Peyer's patch (tissue), 4 donors: ENCODE measurements at places on chromosomes 11 and 22. TPM values are rescaled to one million over a fixed set of nuclear protein-coding genes. Genes with fewer than 3 reads are reported as not detected.

DNA sequence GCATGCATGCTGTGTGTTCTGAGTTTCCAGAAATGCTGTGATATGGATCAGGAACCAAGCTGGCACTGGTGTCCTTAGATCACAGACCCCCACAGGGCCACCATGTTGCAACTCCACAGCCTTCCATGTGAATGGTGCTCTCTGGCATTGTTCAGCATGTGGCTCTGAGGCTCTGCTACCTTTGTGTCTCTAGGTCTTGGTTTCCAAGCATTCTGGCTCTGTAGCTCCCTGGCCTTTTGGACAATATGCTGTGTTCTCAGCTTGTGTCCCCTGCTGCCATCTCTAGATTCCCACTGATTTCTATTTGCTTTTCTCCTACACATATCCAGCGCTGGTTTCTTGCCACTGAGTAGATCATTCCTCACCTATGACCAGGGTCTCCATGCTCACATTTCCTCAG lies 3.9 kb downstream of the SPTBN2 start:
- DNase-seq: no peak

DNA sequence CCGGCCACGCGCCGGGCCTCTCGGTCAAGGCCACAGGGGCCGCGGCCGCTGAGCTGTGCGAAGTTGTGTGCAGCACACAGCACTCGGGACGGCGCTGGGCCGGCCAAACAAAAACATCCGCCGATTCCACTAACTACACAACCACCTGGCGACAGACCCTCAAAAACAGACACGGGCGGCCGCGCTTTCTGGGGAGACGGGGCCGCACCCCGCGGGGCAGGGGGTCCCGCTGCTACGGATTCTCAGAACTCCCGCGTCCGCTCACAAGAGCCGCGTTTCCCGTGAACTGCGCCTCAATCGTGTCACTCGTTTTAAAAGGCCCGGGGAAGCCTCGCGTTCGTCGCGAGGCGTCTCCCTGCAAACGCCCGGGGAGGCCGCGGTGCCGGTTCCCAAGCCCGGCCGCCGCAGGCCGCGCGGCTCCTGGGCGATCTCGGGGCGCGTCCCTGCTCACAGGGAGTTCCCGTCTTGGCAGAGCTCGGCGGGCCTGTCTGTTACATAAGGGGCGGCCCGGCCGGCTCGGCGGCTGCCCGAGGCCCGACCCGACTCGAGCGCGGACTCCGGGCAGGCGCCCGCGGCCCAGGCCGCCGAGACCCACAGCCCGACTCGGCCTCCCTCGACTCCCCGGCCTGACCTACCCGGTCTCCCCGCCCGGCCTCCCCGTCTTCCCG lies 936 bp downstream of the BRD1 start:
- DNase-seq: peak; percentile 64

SHISA8 gene
- not detected for total RNA-seq

UPB1 gene
- not detected for total RNA-seq

MMP11 gene
- total RNA-seq: 17.3 TPM

SLC22A12 gene
- not detected for total RNA-seq
